ENCODE measurements at places on chromosomes 6 and 20.

- no peak for DNase-seq
These were observed 171.8 kb downstream of the BCAS1 start for GRCh38 chr20:53898556-53898931.

GRCh38 chr6:143026696-143027449 lies 33.8 kb upstream of the AIG1 start:
- DNase-seq: no peak

GRCh38 chr20:4776079-4776630 lies 54.4 kb downstream of the PRND start:
- no peak for DNase-seq

GRCh38 chr20:49701916-49702315 lies 11.8 kb downstream of the B4GALT5 start:
- DNase-seq: no peak

DNA sequence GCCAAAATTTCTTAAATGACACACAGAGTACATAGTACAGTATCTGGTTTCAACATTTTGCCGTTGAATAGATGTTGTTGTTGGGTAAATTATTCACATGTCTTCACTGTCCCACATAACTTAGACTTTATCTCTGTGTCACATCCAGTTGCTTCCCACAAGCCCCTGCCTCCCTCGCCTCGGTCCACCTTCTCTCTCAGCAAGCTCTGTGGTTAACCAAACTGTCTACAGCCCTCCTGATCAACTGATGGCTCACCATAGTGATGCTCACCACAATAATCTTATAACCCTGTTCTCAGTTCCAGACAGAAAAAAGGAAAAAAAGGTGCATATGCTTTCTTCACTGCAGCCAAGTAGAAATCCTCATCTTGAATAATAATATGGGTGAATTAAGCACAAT lies 23.0 kb downstream of the IL17F start:
- DNase-seq: no peak

GRCh38 chr20:25355011-25355595 lies 35.5 kb downstream of the ABHD12 start:
- no peak for DNase-seq

DNA sequence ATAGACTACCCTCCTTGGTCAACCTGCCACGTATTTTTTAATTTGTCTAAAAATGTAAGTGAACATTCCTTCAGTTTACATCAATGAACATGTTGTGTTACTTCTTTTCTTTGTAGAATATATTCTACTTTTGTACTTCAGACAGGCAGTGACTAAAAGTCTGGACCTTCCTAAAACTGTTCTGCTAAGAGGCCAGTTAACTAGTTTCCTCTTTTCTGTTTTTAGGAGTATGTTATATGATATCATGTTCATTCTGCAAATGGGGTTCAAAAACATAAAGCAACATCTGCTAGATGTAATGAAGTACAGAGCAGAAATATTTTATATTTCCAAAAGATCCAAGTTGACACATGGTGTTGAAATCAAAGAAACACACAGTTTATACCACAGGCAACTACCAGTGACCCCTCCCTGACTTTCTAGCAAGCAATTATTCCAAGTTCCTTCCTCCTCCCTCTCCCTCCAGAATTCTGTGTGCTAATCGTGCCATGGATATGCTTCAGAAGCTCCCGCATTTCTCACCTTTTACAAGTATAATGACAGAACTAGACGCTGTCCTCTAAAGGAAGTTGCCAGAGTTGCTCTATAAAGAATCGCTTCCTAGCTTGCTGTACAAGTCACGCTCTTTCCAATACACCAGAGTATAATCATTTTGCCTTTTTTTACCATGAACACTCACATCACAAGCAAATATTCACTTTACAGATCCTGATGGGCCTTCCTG lies 64.7 kb downstream of the ARHGAP18 start:
- no peak for DNase-seq

GRCh38 chr20:327186-328026 lies 2.1 kb downstream of the SOX12 start:
- peak; percentile 92 for DNase-seq

GRCh38 chr20:63309261-63310071 lies 16.5 kb downstream of the COL20A1 start:
- DNase-seq: no peak

GRCh38 chr6:97668716-97669115 lies 385.7 kb upstream of the MMS22L start:
- no peak for DNase-seq

GRCh38 chr6:143699430-143699825 lies 21.7 kb downstream of the PHACTR2 start:
- DNase-seq: no peak

GRCh38 chr6:105785066-105785811 lies 300.9 kb upstream of the PRDM1 start:
- DNase-seq: no peak

GRCh38 chr6:150600010-150600300 lies 270 bp downstream of the PLEKHG1 start:
- DNase-seq: no peak

GRCh38 chr6:87716928-87717614 lies 15.0 kb upstream of the AKIRIN2 start:
- DNase-seq: no peak

DNA sequence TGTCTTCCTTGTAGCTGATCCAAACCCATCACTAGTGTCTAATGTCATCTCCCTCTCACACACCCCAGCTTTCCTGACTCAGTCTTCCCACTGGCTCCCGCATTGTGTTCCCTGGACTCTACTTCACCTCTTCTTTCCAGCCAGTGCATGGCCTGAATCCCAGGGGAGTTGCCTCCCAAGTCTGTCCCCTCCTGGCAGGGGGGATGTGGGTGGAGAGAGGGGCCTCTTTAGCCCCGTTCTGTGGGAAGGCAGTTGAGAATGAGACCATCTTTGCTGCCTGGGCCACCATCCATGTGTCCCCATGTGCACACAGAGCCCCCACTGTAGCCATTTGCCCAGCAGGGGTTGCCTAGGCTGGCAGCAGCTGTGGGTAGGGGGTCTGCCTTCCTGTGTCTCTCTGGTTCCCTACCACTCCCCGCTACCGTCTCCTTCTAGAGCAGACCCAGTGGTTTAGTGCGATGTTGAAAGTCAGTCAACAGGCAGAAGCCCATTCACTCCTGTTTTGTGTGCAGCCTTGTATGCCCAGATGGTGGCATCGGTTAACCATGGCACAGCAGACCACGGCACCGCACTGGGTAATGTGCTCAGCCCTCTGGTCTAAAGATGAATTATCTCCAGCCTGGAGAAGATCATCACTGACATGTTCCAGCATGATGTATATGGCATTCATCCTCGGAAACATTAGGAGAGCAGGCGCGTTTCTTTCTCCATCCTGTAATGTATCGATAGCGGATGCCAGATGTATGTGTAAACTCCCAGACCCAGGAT lies 178.8 kb upstream of the SNX9 start:
- DNase-seq: peak; percentile 51

DNA sequence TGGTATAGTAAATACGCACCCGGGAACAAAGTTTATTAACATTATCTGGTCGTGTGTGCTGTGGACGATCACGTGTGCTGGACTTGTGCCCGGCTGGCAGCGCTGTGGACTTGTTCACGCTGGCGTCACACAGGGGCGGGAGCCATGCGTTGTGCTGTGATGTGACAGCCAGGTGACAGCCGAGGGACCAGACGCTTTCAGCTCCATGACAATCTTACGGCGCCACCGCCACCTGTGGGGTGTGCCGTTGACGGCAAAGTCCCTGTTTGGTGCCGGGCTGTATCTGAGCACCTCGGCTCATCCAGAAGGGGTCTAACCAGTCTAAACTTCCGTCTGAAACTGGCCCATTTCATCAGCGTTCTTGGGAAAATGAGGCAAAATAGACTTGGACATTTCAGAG lies 25.2 kb downstream of the DLL1 start:
- DNase-seq: peak; percentile 67

- DNase-seq: no peak
These were observed 73.2 kb downstream of the TRMT6 start for GRCh38 chr20:5877128-5877527.

GRCh38 chr20:4152696-4153235 lies 137.4 kb upstream of the RNF24 start:
- DNase-seq: no peak

- no peak for DNase-seq
These were observed 47.9 kb upstream of the DDR1 start for GRCh38 chr6:30836431-30836866.

GRCh38 chr6:83927470-83927869 lies 68.0 kb downstream of the CYB5R4 start:
- DNase-seq: no peak

DNA sequence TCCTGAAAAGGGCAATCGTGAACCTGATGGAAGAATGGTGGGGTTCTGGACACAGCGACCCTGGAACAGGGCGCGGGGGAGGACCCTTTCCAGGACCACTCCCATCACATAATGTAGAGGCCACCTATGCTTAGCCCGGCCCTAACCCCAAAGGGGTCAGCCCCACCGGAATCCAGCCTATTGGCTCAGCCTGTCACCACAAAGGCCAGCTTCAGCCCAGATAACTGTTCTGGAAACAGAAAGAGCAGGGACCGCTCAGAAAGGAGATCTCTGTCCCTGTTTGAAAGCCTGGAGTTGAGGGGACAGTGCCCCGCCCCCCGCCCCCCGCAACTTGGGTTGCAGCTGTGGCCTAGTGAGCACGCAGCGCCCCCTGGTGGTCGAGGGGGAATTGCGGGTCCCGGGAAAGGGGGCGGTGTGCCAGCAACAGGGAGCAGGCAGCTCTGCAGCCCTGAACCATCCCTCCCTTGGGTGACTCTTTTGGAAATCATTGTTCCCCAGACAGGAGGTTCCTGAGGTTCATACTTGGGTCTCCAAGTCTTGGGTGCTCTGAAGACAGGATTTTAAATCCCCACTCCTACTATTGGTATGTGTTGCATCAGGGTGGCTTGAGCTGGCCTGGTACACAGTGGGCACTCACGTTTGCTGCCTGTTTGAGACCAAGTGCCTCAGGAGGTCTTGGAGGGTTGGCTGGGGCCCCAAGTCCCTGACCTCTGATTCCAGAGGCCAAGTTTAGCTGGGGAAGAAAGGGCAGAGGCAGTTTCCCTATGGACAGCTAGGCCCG lies 1.5 kb downstream of the SIGLEC1 start:
- peak; percentile 14 for DNase-seq

DNA sequence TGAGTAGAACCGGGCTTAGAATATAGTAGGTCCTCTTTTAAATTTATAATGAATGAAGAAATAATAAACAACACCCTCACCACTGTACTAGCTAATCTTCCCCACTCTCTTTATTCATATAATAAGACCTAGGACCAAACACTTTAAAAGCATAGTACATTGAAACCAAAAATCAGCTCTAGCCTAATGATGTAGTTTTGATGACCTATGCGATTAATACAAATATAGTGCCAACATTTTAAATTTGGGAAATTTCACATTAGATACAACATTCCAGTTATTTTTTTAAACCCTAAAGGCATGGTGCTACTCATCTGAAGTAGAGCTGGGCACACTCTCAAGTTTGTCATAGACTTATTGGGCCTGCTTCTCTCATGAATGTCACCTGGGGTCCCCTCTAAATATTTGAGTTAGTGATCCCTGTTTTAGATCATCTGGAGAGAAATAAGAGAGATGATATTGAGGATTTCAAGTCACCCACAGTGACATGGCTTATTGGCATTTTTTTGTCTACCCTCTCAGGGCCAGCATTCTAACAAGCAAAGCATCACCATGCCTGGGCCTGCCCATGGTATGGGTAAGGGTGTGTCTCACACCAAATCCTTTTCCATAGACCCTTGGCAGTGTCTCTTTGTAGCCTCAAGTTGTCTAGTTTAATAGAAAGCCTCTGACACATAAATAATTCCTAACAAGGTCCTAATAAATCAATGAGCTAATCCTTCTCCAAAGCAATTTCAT lies 319.8 kb downstream of the HIVEP2 start:
- DNase-seq: no peak

GRCh38 chr20:9499126-9499899 lies 15.1 kb upstream of the LAMP5 start:
- no peak for DNase-seq

DNA sequence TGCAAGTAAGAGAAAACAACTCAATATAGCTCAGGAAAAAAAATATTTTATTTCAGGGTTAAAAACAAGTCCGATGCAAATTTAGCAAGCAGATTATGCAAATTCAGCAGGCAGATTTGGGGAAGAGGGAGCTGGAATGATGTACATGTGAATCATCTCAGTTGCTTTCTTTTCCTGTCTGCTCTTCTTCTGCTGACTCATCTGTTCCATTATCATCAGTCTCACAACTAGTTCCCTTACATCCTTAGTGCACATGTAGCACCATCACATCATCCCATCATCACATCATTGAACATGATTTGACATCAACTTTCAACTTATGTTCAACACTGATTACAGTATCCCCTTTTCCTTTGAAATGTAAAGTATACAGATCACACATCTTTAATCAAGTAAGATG lies 11.5 kb upstream of the DEFB113 start:
- no peak for DNase-seq

GRCh38 chr6:56796196-56796532 lies 153.5 kb upstream of the DST start:
- DNase-seq: no peak
